HuH-7 (cell line): ENCODE measurements at places on chromosomes 2 and 18.

GRCh38 chr18:2336690-2337392, 234.5 kb downstream of the METTL4 start:
- no peak for DNase-seq

DNA sequence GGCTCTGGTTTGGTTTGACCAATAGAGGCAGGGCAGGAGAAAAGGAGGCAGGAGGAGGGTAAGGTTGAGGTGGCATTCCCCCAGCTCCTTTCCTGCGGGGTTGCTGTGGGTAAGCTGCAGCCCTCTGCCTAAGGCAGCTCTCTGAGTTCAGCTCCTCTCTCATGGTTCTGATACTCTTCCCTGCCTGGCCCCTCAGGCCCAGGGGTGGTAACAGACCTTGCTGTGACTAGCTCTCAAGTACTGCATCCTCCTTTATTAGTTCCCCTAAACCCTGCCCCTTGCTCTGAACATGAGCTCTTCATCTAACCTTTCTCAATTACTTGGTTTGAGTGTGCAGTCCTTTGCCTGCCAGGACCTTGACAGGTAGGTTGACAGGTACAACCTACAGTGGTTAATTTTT, 205.5 kb downstream of the SLC4A3 start:
- DNase-seq: no peak

DNA sequence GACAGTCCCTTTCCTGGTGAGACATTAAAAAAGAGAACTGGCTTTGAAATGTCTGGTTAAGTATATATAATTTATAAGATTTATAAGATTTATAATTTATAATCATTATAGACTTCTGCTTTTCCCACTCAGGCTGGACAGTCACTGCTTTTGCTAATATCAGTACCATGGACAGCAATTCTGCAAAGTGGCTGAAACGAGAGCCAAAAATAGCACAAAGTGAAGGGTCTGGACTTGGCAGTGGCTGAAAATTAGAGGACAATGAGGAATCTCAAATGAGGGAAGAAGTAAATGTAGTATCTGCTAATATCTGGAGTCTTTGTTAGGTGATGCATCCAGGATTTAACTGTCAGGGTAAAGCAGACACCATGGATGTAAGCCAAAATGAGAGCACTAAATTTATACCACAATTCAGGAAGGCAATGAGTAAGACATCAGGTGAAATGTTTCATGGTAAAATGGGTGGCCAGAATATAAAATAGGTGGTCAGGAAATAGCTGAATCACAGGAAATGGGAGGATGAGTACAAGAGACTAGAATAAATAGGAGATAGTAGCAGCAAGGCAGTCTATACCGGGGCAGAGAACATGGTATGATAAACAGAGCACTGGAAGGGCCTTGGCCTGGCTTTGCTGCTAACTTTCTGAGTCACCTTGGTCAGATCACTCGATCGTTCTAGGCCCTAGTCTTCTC, 39.6 kb upstream of the BOD1L2 start:
- DNase-seq: no peak

GRCh38 chr18:63648241-63648640, 4.2 kb upstream of the SERPINB4 start:
- DNase-seq: no peak

GRCh38 chr2:502831-503230, 174.4 kb downstream of the TMEM18 start:
- DNase-seq: no peak

DNA sequence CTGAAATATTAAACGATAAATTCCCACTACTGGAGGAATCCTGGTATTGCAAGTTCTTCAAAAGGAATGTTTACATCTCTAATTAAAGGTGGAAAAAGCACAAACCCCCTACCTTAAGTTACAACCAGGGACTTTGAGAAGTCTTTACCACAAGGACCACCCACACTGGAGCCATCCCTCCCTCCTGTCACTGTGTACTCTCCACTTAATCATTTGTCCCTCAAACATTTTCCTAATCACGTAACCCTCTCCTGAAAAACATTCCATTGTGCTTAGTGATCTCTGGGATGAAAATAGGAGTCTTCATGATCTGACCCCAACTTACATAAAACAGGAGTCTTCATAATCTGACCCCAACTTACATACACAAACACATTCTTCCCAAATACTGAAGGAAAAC, 85.7 kb downstream of the SUCLG1 start:
- DNase-seq: no peak

GRCh38 chr2:203427061-203427460, 98.9 kb downstream of the ABI2 start:
- DNase-seq: no peak

- no peak for DNase-seq
Measured at GRCh38 chr2:208266553-208266893, 468 bp downstream of the PIKFYVE start.

GRCh38 chr2:194819367-194819766, 837.7 kb upstream of the SLC39A10 start:
- no peak for DNase-seq

DNA sequence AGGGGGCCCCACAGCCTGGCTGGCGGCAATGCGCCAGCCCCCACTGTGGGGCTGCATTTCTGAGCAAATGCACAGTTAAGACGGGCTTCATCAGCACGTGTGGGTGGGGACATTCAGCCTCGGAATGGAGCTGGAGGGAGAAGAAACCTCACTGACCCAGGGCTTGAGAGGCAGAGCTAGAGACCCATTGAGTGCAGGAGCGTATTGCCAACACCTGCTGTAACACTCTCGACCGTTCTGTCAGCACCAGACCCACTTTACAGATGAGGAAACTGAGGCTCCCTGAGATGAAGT, 200.9 kb upstream of the RAB6C start:
- DNase-seq: no peak

DNA sequence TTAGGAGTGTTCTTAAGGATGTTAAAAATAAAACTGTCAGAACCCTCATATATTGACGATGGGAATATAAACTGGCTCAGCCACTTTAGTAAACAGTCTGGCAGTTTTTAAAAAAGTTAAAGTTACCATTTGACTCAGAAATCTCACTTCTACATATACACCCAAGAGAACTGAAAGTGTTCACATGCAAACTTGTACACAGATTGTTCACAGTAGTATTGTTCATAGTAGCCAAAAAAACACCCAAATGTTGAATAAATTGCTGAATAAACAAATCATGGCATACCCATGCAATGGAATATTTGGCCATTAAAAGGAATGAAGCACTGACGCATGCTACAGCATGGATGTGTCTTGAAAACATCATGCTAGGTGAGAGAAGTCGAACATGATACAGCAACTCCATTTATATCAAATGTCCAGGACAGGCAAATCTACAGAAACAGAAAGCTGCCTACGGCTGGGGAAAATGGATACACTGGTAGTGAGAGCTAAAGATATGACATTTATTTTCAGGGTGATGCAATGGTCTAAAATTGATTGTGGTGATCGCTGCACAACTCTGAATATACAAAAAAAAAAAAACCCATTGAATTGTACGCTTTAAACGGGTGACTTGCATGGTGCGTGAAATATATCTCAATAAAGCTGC, 10.1 kb downstream of the RPL31 start:
- no peak for DNase-seq

DNA sequence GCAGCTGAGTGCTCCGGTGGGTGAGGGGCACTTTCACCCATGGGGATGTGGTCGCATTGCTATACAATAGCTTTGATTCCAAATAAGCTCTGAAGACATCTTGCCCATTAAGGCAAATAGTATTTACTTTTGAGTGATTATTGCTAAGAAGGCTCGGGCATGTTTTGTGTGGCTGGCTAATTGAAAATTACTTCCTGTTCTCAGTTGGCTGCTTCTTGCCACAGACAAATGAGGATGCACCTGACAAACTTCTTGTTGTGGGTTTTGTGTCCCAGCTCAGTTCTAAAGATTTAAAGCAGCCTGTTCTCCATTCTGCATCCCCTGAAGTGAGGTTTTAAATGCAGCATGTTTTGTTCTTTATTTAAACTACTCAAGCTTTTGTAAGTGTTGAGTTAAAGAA, 88.3 kb downstream of the KCNS3 start:
- DNase-seq: no peak

DNA sequence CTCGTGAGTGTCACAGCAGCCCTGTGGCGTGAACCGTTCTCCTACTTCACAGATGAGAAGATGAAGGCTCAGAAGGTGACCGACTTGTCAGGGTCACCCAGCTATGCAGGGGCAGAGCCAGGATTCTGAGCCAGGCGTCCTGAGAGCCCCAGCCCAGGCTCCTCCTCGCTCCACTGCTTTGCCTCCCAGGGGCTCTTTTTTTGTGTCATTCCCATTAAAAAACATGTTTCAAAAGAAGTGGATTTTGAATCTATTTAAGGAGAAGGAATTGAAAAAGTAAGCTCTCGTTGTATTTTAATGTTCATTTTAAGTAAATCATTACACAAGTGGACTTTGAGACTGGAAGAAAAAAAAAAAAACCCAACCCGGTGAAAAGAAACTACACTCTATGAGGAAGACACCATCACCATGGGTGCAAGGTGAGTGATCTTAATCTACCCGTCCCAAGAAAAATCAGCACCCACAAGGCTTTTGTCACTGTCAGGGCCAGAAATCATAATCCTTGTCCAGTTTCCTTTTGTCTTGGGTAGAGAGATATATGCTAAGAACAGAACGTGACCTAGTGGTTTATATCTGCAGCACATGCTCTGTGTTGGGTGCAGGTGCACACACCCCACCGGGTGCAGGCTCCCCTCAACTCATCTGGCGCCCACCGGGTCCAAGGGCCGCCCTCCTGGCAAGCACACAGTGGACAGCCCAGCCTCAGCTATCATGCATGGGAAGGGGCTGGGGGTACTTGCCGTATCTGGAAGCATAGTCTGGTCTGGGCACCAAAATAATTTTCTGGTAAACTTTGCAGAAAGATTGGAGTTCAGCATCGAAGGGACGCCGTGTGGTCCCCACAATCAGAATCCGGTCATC, 73.5 kb upstream of the ASB18 start:
- no peak for DNase-seq

- DNase-seq: no peak
Measured at GRCh38 chr18:13614641-13615288, 111.6 kb downstream of the FAM210A start.
